LHCN-M2 (cell line): ENCODE measurements at places on chromosomes 6 and 20. TPM values are rescaled to one million over a fixed set of nuclear protein-coding genes. Genes with fewer than 3 reads are reported as not detected.

GRCh38 chr6:97293198-97293696 lies 10.2 kb upstream of the MMS22L start:
- peak; percentile 21 for DNase-seq

GRCh38 chr6:158337332-158337731 lies 25.1 kb downstream of the TULP4 start:
- DNase-seq, result no peak

SYCP2 gene
- total RNA-seq, result 0.40 and 0.71 TPM in 2 replicates

MYCT1 gene
- 0.19 TPM in 1 of 2 replicates, not detected in the other for total RNA-seq

ZNF334 gene
- 0.11 TPM in 1 of 2 replicates, not detected in the other for total RNA-seq
